ENCODE measurements at places on chromosomes 7 and 10.

- no peak for DNase-seq
Observed at GRCh38 chr7:39622609-39623008, 763 bp upstream of the RALA start.

GRCh38 chr7:127390817-127391590 lies 1.5 kb downstream of the ZNF800 start:
- no peak for DNase-seq

- DNase-seq, result no peak
Observed at GRCh38 chr7:140982508-140982907, 32.2 kb downstream of the MRPS33 start.

GRCh38 chr7:132154695-132155471 lies 421.4 kb downstream of the PLXNA4 start:
- no peak for DNase-seq

DNA sequence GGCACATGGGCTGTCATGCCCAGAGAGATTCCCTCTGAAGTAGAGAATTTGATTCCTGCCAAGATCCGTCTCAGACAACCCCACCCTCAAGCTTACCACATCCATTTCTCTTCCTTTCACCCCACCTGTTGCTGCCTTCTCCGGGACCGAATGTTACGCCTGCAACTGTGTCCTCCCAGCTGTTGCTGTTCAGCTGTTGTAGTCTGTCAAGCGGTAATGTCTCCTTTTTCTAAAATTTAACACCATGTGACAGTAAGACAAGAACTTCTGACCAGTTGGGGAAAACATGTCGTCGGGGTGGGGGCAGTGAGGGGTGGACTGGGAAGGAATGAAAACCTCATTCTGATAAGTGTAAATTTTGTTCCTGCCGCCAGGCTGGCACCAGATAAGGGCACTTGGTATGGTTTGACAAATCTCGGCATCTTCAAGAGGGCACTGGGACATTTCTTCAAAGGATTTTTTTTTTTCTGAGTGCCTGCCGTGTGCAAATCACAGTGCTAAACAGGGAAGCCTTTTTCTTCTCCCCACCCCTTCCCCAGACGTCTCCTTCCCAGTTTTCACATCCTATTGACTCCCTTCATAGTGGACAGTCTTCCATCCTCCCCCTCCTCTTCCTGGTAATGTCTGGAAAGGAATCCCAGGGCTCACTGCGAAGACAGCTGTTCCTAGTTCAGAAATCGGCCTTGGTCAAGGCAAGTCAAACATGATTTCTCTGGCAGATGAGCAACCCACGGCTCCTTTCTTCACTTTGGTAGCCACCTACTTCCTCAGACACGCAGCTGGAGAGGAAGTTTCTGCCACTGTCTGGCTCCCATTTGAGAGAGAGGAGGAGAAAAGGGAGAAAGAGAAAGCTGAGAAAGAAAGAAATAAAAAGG lies 5.0 kb upstream of the CELF2 start:
- DNase-seq, result peak; percentile 23

DNA sequence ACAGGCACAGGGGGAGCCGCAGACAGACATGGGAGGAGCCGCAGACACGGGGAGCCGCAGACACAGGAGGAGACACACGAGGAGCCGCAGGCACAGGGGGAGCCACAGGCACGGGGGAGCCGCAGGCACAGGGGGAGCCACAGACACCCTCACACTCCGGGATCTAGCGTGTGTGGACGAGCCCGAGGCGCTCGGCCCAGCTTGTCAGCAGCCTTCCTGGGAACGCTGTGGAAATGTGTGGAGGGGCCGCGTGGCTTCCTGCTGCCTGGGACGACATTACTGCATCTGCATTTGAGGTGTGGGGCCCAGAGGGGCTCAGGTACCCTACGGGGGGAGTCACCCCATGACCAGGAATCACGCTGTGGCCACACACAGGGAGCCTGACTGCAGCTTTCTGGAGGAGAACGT lies 313.2 kb downstream of the PTPRN2 start:
- no peak for DNase-seq

GRCh38 chr7:33970536-33970935 lies 65.2 kb downstream of the BMPER start:
- DNase-seq, result no peak

DNA sequence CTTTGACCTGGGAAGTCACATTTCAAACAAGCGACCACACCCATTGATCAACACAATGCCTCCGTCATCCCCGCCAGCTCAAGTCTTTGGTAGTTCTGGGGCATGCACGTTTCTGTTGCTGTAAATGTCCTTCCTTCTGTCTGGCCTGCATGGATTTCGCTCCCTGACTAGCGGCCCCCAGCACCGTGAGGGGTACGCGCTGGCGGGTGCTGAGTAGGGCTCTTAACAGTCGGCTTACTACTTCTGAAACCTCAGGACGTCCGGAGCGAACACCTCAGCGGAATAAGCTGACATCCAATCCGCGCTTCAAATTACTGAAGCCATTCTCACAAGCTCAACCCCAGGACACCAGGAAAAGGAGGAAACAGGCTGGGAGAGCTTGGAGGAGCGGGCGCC lies 505 bp downstream of the NUDCD3 start:
- peak; percentile 13 for DNase-seq

DNA sequence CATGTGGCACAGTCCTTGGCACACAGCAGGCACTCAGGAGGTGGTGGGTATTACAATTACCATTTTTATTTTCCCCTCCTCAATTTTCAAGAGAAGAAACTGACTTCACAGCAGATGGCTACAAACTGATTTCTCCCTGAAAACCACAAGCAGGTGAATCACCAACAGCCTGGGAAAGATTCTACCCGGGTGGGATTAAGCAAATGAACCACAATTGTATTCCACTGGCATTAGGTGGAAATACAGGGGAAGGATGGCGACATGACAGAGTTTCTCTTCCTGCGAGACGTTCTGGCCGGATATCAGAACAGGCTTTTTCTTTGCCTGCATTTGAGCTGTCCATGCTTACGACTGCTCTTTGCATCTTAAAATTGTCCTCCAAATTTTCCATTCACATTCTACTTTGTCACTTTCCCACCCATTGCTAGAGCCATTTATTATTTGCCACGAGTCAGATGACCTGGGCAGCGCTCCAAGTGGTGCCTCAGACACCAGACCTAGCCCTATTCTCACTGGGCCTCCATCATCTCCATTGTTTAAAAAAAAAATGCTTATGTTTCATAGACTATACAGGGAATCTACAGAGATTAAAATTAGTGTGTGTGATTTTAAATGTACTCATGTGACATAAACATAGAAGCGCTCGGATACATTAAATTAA lies 4.6 kb downstream of the DENND11 start:
- DNase-seq, result no peak

- peak; percentile 27 for DNase-seq
Observed at GRCh38 chr7:1842321-1843221, 172.5 kb downstream of the ELFN1 start.

DNA sequence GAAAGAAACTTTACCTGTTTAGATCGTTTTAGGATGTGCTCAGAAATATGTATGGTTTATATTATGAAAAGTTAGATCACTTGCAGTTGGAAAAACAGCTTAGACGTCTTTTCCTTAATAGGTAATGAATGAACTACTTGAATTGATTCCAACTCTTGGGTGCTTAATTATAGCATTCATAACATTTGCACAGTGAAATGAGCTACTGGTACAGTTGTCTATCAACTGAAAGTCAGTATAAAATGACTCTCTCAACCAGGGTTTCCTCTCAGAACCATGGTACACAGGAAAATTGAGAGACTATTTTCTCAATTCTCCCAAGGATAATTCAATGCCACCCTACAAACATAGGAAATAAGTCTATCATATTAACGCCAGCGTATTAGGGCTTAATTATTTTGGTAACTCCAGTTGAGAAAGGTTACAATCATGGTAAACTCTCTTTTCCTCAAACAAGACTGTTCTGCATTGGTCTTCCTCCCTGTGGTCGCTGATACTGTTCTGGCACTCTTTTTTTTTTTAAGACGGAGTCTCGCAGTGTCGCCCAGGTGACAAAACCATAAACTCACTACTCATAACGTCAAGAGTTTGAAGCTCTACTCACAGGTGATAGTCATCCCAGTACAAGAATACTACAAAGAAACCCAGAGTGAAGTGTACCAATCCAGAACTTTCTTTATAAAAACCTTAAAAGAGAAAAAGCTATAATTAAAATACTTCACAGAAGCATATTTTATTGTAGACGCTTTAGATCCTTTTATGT lies 2.0 kb downstream of the ANLN start:
- no peak for DNase-seq

GRCh38 chr10:103504181-103504783 lies 10.8 kb downstream of the NEURL1 start:
- DNase-seq, result no peak

- no peak for DNase-seq
Observed at GRCh38 chr10:27625452-27626211, 120.0 kb downstream of the MKX start.

GRCh38 chr10:129187331-129187730 lies 279.7 kb upstream of the MGMT start:
- DNase-seq, result no peak

DNA sequence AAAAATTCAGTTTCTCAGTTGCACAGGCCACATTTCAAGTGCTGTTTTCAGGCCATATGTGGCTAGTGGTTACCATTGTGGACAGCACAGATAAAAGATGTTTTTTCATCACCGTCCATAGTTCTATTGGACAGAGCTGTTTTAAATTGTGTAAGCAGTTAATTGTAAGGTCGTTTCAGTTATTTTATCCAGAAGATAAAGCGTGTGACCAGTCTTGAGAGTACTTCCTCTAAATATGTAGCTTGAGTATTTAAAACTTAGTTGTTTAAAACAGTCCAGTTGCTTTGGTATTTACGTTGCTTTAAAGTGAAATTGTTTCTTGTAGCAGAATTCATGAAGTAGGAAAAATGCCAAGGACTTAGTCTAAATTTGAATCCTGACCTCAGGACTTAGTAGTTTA lies 66.9 kb downstream of the ZNRF2 start:
- DNase-seq, result no peak

GRCh38 chr10:38605153-38605661 lies 511.1 kb downstream of the ZNF37A start:
- no peak for DNase-seq

DNA sequence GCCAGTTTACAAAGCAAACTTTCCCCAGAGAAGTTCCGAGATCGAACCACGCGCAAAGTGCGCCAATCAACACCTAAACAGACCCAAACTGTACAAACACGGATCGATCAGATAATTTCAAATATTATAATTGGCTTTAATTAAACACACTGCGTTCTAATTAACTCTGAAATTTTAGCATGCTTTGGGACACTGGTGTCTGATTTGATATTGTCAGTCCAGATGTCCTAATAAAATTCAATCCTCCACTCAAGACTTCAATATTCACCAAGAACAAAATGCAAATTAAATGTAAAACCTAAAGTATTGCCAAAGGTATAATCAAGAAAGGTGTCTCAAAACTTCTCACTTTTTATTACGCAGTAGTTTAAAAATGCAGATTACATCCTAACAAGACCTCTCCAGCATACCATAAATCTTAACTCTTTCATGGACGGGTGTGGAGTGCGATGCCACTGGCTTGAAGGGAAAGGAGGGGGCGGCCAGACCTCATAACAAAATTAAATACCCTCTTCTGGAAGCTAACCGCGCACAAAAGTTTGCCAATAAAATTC lies 5.9 kb upstream of the EBF3 start:
- DNase-seq, result no peak

DNA sequence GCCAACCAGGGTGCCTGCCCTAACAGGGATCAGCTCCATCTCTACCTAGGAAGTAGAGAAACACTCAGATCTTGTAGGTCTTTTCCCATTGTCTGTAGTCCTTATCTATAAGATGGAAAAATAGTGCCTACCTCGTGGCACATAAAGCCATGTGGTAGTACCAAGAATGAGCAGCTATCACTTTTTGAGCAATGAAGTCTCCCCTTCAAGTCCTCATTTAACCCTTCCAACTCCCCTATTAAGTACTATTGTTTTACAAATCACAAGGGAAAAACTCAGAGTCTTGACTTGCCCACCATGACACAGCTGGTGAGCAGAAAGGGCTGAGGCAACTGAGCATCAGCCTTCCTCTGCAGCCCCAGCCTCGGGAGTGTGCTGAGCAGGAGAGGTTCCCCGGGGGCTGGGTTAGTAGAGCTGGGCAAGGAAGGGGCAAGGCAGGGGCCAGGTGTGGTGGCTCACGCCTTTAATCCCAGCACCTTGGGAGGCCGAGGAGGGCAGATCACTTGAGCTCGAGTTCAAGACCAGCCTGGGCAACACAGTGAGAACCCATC lies 3.3 kb downstream of the FRAT2 start:
- DNase-seq, result no peak

GRCh38 chr10:12644380-12645144 lies 295.2 kb downstream of the CAMK1D start:
- no peak for DNase-seq

DNA sequence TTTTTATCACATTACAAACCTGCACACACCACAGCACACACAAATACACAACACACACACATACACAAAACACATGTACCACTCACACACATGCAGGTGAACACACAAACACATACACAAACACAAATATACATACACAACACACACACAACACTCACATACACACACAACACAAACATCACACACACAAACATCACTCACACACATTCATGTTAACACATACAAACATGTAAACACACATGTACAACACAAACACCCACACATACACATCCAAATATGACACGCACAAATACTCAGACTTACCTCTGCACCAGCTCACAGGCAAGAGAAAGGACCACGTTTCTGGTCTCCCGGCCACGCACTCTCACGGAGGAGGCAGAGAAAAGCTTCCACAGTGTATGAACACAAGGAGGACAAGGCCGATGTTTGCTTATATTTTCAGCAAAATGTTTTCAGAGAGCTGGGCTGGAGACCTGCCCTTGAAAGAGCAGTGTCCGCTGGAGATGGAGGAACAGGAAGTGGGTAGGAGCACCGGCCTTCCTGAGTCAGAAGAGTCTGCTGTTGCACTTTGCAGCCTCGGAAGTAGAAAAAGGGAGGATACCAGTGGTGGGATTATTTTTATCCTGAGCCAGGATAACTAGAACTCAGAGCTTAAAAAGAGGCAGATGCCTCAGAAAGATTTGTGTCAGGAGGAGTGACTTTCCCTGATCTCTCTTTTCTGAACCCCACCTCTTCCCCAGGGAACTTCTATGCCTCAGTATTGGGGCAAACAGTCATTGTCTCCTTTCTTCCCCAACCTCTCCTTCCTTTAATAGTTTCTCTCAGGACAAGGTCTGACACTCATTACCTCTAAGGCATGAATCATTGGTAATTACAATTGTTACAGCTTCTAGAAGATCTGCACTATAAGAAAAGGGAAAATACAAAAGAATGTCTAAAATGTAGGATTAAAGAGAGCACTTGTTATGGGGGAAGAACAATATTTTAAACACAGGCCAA lies at the start of gene GIMAP6:
TSS of gene GIMAP6 (minus strand) at position 520 of the 999 bp plus-strand sequence. CDS start 2,243 bp downstream, outside the sequence.
- DNase-seq, result no peak

DNA sequence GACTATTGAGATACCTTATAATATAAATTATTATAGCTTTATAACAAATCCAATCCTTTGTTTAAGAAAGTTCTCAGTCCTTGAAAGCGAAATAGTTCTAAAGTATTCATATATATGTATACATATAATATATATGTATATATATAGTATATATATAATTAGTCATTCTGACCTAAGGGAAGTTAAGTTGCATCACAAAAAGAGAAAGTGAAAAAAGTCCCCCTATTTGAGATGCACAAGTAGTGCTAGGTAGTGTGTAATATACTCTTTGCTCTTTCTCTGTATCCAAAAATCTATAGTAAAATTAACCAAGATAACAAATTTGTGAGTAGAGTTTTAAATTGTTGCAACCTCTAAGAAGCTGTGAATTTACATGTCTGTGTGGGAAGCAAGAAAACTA lies 13.3 kb upstream of the IFIT1B start:
- DNase-seq, result no peak

- DNase-seq, result no peak
Observed at GRCh38 chr10:124014416-124015154, 78.8 kb downstream of the CHST15 start.

Data from right lung (tissue), 10 donors.